ENCODE measurements at places on chromosomes 13 and 19.

GRCh38 chr19:13959141-13959961, 7.0 kb downstream of the DCAF15 start:
- DNase-seq: no peak

DNA sequence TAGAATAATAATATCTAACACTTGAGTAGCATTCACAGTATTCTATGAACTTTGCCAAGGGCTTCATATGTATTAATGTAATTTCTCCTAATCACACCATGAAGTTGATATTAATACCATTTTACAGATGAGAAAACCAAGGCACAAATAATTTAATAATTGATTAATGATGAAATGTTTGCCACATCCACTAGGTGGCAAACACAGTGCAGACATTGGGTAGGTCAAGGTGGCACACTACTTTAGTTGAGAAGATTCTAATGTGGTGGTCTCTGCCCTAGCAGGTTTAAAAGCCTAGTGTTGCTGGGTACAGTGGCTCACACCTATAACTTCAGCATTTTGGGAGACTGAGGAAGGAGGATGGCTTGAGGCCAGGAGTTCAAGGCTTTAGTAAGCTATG, 412.4 kb downstream of the SUCLA2 start:
- no peak for DNase-seq

DNA sequence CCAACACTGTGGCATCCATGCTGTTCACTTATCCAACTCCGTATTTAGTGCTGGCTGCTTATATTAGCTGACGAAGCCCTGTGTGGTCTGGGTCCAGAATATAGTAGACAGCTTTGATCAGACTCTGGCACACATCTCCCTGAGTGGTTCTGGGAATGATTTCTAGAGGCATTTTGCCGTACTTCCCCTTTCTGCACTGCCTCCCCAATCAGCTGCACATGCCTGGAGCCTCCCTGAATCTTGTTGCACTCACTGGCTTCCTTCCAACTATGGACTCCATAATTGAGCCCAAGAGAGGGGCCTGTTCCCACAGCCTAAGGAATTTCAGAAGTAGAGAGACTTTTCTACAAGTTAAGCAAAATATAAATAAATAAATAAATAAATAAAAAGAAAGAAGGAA, 30.4 kb upstream of the PCDH8 start:
- DNase-seq: no peak

DNA sequence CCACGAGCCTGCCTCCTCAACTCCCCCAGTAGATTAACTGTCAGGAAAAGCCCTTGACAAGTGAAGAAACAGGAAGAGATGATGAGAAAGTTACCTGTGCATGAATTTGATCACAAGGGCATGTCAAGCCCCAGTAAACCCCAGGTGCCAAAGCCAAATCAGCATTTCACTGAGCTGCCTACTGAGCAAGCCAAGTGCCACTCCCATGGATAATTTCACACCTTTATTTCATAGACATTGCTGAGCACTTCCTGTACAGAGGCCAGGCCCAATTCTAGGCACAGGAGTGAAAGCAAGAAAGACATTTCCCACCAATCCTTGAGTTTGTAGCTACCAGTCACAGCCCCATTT, 2.4 kb downstream of the GADD45GIP1 start:
- DNase-seq: no peak

DNA sequence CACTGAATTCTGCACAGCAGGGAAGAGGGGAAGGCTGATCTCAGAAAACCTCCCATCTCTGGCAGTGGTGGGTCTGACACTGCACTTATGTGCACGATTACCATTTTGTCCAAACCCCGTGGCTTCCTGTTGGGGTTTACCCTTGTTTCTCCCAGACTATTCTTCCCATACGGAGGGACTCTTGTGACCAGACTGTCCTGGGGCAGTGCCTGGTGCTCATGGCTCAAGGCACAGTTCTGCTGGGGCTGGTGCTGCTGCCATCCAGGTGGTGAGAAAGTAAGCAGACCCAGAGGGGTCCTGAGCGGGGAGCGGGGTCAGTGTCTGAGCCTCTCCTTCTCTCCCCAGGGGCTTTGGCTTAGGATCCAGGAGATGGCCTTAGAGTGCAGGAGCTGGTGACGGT, 5.1 kb upstream of the SIGLEC9 start:
- no peak for DNase-seq

DNA sequence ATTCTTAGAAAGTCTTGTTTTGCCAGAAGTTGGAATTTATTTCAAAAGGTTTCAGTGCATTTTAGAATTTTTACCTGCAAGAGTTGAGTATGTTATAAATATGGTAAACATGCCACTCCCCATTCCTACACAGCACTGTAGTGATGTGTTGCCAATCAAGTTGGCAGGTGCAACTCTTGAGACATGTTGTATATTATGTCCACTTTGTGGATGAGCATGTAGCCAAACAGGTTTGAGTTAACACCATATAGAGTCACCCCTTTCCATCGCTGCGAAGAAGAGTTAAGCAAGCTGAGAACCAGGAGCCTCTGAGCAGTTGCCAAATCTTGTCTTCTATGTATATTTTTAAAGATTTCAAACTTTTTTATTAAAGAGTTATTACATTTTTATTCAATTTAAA, 359.8 kb downstream of the LMO7 start:
- no peak for DNase-seq

GRCh38 chr13:22278336-22278929, 607.6 kb downstream of the FGF9 start:
- no peak for DNase-seq

- DNase-seq: no peak
Observed at GRCh38 chr13:94128430-94128829, 351.1 kb downstream of the DCT start.

DNA sequence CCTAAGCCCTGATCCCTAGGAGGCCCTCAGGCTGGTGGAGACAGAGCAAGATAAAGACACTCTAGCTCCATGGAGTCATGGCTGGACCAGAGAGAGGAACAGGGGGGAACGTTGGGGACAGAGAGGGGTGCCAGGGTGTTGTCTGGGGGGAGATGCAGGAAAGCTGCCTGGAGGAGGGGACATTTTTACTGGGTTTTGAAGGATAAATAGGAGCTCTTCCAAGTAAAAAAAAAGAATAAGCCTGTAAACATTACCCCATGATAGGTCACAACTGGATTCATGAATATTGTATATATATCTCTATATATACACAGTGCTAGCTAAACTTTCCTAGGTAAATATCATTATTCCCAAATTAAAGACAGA, 714 bp downstream of the HSH2D start:
- DNase-seq: no peak

DNA sequence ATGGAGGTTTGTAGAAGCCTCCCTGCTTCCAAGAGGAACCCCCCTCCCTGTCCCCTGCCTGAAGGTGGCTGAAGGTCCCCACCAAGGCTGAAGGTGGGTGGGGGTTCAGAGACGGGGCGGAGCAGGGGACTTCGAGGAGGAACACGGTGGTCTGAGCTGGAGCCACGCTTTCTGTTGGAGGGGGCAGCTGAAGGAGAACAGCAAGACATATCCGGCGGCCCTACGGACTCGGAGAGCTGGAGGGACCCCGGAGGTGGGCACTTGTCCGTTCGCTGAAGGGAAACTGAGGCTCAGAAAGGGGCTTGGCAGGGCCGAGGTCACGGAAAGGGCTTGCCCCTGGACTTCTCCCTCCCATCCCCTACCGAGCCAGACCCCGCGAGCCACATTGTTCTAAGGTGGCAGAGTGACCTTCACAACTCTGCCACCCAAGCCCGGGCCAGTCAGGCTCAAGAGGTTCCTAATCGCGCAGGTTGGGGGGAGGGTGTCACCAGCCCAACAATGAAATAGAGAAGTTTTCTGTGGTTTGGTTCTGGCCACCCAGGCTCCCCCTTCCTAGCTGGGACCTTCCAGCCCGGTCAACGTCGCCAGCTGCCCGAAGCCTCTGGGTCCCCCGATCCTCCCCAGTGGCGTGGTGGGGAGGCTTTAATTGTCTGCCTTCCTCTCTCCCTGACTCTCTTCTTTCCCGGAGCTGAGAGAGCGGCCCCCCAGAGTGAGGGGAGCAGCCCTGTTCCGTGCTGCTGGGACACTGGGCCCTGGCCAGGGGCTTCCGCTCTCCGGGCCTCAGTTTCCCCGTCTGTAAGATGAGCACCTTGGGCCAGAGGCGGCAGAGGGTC, 15.5 kb upstream of the KCNN1 start:
- DNase-seq: no peak

DNA sequence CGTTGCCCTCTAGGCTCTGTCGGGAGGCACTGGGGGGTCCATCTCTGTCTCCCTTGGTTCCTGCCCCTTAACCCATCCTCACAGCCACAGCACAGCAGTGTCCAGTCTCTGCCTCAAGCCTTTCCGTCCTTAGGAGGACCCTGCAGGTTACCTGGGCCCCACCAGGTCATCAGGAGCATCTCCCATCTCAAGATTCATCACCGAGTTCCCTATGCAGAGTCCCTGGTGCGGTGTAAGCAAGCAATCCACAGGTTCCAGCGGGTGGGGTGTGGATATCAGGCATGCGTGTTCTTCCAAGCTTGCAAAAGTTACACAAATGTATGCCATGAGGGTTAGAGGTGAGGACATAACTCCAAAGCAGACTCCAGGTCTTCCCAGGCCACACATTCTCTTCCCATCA, 20.9 kb upstream of the GAS6 start:
- no peak for DNase-seq

DNA sequence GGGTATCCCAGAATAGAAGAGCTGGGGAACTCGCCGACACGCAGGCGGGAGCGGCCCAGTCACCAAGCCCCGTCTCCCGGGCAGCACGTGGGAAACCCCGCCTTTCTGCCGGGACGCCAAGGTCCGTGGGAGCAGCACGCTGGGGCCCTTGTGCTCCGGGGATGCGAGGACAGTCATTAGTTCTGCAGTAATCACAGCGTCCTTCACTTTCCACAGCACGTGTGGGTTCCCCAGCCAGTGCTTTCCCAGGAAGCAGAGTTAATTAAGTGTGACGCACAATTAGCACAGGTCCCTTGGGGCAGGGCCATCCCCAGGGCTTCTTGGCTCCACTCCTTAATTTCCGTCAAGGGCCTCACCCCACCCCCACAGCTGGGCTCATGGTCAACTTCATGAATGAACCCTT, 64.3 kb upstream of the C13orf46 start:
- DNase-seq: no peak

GRCh38 chr19:13894552-13894951, 11.4 kb downstream of the BRME1 start:
- DNase-seq: no peak

DNA sequence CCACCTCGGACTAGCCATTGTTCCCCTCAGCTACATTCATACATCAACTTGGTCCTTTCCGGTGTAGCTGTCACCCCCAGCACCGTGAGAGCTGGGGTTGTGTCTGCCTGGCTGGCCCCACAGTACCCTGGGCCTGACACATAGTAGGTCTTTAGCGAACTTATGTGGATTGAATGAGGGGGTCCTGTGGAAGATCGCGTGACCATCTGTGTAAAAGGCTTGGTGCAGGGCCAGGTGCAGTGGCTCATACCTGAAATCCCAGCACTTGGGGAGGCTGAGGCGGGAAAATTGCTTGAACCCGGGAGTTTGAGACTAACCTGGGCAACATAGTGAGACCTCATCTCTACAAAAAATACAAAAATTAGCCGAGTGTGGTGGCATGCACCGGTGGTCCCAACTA, 2.0 kb downstream of the SMARCA4 start:
- no peak for DNase-seq

DNA sequence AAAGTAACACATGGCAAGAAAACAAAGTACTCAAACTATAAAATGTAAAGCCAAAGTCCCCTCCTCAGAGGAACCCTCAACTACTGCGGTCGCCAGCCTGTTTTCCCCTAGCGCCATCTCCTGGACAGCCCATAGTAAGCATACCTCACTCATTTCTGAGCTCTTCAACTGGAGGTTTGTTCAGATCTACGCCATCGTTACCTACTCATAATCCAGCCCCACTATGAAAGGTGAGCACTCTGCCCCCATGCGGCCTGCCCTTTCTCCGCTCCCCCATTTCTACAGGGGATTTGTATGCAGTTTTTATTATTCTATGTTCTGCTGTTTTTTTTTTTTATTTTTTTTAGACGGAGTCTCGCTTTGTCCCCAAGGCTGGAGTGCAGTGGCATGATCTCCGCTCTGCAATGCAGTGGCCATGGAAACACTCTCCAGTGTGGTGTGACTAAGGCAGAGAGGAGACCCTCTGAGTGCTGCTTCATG, 26.2 kb downstream of the OPA3 start:
- DNase-seq: no peak

GRCh38 chr13:67353941-67354340, 123.8 kb upstream of the PCDH9 start:
- DNase-seq: no peak

GRCh38 chr13:113819731-113820715, 43.9 kb downstream of the GAS6 start:
- no peak for DNase-seq

DNA sequence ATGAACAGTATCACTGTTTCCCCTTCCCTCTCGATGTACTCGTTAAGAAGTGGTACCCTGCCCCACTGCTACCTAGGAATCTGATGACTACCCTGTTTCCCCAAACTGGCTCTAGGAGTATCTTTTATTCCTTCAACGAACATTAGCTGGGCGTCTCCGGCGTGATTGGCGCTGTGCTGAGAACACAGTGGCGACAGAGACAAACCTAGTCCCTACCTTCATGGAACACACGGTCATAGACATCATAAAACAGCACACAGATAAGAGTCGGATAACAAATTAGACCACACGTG, 730 bp downstream of the SYMPK start:
- DNase-seq: no peak

GRCh38 chr19:45960595-45961235, 12.9 kb downstream of the NOVA2 start:
- DNase-seq: no peak

DNA sequence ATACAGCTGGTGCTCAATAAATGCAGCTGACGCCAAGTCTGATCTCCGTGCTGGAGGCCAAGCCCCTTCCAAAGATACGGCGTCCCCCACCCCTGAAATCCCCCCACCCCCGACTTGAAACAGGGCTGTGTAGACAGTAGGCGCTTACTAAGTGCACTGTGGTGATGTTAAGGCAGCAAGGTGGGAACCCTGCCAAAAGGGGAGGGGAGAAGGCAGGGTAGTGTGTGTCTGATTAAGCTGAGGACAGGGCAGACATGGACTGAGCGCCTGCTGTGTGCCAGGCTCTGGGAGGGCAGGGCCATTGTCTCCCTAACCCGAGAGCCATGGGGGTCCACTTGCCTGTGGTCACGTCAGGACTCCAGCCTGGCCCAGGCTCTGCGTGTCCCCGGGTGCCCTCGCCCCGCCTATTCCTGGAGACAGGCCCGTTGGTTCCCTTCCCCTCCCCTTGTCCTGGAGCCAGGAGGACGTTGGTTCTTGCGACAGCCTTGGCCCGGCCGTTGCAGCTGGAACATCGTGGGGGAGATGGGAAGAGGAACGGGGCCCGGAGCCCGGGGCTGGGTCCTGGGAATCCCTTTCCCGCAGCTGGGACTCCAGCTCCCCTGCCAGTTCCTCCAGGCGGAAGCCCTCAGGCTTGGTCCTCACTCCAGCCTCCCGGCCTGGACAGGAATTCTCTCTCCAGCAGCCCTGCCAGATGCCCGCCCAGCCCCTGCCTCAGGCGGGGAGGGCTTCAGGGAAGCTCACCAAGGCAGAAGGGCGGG, 1.7 kb upstream of the ELANE start:
- no peak for DNase-seq

- DNase-seq: no peak
Observed at GRCh38 chr13:113465300-113465699, 12.0 kb upstream of the ADPRHL1 start.

Measured in retinal pigment epithelial cell (primary cell).